Sciatic nerve (tissue), 2 donors: ENCODE measurements at places on chromosomes 3 and 15. TPM values are rescaled to one million over a fixed set of nuclear protein-coding genes. Genes with fewer than 3 reads are reported as not detected.

KPNA4 gene
- total RNA-seq, result 62.0 TPM

TMEM207 gene
- not detected for total RNA-seq

NR2E3 gene
- total RNA-seq, result not detected

DNAH12 gene
- total RNA-seq, result 0.80 TPM

DNA sequence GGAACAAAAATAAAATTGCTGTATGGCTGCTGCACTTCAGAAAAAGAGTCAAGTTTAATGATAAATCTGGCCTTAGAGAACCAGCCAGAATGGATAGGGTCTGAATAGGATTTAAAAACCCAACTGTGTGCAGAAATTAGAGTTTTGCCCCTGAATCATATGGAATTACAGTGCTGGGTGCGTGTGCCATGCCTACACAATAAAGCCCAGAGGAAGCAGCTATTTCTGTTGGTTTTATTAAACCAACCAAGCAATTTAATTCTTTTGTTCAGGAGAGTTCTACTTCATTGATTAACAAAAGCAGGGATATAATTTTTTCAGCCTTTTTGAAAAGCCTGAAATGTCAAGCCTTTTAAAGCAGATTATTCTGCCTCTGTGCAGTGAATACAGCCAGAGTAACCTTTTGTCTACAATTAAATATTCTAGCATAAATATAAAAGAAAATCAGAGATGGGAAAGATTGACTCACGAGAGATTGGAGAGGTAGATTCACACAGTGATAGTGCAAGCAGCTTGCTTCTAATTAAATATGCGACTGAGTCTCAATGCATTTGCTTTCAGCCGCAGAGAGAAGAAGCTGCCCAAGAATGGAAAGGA, 66.7 kb upstream of the DNAJC19 start:
- DNase-seq, result no peak

NUSAP1 gene
- total RNA-seq, result 3.1 TPM

DNA sequence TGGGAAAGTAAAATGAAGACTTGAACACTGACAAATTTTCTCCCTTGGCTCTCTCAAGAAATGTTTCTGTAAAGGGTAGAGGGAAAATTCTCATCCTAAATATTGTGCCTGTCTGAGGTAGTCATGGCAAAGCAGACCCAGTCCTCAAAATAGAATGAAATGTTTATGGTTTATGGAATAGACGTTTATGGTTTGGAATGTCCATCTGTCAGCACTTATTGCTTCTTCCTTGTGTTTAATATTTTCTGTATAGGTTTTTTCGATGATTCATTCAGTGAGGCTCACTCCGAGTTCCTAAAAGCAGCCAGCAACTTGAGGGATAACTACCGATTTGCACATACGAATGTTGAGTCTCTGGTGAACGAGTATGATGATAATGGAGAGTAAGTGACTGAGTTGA, 13.9 kb downstream of the ELL3 start:
- no peak for DNase-seq

GRCh38 chr3:114274929-114275328, 18.9 kb upstream of the TIGIT start:
- DNase-seq, result no peak

GRCh38 chr3:182710557-182711157, 82.6 kb upstream of the ATP11B start:
- DNase-seq, result no peak

DNA sequence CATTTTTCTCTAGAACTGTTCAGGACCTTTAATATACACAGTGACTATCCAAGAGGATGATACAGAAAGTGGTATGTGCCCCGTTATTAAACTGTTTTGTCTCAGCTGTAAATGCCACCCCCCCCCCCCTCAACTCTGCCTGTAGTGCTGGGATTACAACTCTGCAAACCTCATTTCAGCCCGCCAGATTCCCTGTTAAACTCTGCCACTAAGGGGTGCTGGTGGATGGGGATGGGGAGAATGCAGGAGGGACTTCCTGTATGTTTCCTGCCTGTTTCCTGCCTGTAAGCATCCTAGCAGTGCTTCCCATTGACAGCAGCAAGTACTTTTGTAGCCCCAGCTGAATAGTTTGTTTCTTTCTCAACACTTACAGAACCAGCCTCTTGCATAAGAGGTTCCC, 301.7 kb upstream of the RORA start:
- no peak for DNase-seq

DNA sequence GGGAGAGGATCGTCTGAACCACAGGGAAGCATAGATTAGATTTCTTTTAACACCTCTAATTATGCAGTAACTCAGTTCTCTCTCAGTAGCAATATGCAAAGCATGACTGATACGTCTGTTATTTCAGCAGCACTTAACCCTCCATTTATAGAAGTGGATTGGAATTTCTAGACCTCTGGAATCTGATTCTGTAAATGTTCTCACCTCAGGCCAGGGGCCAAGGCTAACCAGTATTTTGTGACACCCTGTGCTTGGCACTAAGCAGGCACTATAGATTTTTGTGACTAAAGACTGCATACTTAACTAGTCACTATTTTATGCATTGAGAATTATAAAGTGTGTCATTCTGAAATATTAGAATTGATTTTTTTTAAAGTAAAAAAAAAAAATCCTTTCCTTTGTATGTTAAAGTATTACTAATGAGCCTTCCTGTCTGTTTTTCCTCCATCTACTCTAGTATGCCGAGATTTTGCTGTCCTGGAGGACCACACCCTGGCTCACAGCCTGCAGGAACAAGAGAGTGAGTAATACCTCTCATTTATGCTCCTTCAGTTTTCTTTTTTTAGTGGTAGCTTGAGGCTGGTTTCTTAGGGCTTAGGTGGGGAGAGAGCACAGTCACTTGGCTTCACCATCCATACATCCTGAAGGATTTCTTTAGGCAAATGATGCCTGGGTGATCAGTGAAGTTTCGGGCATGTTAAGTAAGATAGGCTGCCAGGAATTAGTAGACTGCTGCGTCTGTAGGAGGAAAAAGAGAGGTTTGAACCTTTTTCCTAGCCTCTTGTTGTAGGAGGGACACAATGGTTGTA, 26.5 kb upstream of the UTS2B start:
- no peak for DNase-seq
